Activated CD4-positive, alpha-beta T cell treated with anti-CD3 and anti-CD28 coated beads for 48 hours (primary cell): ENCODE measurements at places on chromosomes 7 and 10.

- DNase-seq: no peak
These were observed 36.8 kb downstream of the NACAD start for GRCh38 chr7:45052011-45052410.

- DNase-seq: no peak
These were observed 51.3 kb downstream of the TMEM270 start for GRCh38 chr7:73912223-73912622.

GRCh38 chr7:158447151-158447505 is 140.5 kb downstream of the PTPRN2 start:
- DNase-seq: no peak

DNA sequence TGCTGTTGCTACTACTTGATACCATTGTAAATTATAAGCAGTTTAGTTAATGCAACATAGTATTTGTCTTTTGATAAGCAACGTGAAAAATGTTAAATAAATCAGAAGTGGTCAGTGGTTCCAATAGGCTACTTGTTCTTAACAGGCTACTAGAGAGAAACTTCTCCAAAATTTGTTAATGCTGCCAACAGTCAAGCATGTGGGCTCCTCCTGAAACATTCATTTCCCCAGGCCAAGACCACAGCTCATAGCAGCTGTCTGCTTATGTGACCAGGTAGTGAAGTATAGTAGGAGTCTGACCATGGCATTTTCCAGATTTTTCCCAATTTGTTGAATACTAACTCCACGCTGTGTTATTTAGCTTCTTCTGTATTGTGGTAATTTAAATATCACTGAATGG is 81.0 kb downstream of the CYP51A1 start:
- no peak for DNase-seq

- no peak for DNase-seq
These were observed 63.5 kb downstream of the HIPK2 start for GRCh38 chr7:139714163-139714901.

DNA sequence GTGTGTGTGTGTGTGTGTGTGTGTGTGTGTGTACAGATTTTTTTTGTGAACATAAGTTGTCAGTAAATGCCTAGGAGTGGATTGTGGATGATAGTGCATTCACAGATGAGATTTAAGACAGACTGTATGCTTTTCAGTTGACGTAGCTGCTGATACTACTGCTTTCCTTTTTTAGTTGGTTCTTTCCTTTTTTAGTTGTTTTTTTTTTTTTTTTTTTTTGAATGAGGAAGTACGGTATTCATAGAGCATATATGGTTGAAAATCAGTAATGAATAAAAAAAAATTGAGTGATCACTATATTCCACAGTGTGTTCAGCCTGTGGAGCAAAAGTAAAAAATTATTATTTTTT is 80.5 kb downstream of the RBM33 start:
- no peak for DNase-seq

DNA sequence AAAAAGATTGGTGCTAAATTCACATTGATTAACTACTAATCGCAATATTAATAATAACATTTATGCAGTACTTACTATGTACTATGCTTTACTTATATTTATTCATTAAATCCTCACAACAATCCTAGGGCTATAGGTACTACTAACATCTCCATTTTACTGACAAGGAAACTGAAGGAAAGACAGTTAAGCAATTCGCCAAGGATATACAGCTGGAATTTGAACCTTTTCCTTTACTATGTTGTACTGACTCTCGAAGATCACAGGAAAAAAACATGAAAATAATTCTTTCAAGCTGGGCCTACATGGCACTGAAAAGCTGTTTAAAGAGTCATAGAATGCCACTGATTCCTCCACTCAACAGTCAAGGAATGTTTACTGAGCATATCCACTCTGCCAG is 185.4 kb downstream of the IPMK start:
- no peak for DNase-seq

- no peak for DNase-seq
These were observed 105.3 kb downstream of the ARHGAP21 start for GRCh38 chr10:24618401-24618800.

GRCh38 chr10:109428775-109429491 is 494.4 kb downstream of the XPNPEP1 start:
- DNase-seq: no peak

DNA sequence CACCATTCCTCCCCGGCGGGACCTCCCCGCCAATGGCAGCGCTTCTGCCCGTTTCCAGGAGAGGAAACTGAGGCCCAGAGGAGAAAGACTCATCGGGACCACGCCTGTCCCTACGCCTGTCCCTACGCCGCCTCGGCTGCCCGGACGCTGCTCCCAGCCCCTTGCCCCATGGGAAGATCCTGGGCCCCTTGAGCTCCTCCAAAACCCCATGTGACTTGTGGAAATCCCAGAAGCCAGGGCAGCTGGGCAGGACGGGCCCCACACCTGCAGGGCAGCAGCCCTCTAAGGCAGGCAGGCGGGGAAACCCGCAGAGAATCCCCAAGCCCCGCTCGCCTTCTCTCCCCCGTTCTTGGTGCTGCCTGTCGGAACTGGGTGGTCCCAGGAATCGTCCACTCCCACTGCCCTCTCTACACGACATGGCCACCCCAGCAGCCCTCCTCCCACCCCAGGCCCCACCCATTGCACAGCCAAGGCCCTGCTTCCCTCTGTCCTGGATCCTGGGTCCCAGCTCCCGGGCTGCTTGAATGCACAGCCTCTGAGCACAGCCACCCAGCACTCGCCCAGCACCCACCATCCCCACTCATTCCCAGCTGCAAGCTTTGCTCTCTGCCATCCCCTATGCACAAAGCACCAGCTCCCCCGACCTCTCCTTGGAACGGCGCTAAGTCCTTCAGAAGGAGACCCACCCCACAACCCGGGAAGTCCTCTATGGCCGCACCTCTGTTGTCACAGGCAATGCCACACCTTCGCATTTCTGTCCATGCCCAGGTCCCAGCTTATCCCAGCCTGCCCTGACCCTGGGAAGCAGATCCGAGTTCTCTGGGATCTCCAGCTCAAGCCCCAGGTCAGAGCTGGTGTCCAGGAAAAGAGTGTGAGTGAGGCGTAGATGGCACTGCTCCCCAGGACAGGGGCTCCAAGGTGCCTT is 50.6 kb downstream of the SLC29A4 start:
- DNase-seq: no peak

DNA sequence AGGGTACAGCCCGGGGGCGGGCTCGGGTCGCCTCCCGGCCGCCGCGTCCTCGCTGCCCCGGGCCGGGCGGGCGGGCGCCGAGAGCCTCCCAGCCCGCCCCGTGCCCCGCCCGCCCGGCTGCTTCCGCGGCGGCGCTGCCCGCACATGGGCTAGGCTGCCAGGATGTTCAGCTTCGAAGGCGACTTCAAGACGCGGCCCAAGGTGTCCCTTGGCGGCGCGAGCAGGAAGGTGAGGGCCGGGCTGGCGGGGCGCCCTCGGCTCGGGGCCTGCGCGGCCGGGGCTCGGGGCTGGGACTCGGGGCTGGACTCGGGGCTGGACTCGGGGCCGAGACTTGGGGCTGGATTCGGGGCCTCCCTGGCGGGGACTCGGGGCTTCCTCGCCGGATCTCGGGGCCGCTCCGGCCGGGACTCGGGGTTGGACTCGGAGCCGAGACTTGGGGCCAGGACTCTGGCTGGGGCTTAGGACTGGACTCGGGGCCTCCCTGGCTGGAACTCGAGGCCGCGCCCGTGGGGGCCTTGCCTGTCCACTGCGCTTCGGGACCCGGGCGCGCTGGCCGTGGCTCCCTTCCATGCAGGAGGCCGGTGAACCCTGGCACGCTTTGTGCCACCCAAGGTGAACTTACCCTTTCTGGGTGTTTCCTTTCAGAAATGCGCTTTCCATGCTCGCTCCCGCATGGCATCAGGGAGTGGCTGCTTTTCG is 534 bp downstream of the UBE3C start:
- DNase-seq: peak; percentile 63

- no peak for DNase-seq
These were observed 134.6 kb downstream of the RNF216 start for GRCh38 chr7:5646846-5647245.

DNA sequence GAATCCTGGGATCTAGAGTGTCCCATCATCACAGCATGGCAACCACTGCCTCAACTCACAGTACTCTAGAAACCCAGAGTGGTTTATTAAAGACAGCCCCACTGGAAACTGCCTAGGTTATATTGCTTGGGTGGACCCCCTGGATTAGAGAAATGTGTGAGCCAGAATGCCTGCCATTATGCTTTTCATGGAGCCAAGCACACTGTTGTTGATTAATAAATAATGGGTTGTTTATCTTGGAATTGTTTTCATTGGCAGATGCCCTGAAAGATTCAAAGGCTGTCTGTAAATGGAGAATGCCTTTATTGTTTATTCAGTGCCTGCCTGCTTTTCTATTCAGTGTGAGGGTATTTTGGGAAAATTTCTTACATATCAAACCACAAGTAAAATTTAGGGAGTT is 52.1 kb downstream of the GNAI1 start:
- DNase-seq: no peak

- no peak for DNase-seq
These were observed 3.0 kb downstream of the LAMB1 start for GRCh38 chr7:107999779-108000560.

GRCh38 chr7:2008936-2009540 is 223.7 kb downstream of the MAD1L1 start:
- no peak for DNase-seq

GRCh38 chr10:29140151-29140550 is 148.7 kb upstream of the LYZL1 start:
- DNase-seq: no peak

DNA sequence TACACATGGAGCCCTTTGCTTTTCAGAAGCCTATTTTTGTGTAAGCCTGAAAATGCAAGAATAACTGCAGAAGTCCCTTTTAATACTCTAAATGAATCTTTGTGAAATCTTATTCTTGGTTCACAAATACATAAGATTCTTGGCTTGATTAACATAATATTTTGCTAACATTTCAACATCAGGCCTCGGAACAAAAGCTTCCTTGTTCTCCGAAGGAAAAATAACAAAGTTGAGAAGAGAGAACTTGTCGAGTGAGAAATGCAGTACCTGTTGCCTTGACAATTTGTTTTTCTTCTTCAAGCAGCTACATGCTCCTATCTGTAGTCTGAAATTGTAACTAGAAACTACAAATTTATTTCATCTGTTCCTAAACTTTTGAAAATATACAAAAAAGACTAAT is 8.5 kb downstream of the NT5C2 start:
- DNase-seq: no peak

DNA sequence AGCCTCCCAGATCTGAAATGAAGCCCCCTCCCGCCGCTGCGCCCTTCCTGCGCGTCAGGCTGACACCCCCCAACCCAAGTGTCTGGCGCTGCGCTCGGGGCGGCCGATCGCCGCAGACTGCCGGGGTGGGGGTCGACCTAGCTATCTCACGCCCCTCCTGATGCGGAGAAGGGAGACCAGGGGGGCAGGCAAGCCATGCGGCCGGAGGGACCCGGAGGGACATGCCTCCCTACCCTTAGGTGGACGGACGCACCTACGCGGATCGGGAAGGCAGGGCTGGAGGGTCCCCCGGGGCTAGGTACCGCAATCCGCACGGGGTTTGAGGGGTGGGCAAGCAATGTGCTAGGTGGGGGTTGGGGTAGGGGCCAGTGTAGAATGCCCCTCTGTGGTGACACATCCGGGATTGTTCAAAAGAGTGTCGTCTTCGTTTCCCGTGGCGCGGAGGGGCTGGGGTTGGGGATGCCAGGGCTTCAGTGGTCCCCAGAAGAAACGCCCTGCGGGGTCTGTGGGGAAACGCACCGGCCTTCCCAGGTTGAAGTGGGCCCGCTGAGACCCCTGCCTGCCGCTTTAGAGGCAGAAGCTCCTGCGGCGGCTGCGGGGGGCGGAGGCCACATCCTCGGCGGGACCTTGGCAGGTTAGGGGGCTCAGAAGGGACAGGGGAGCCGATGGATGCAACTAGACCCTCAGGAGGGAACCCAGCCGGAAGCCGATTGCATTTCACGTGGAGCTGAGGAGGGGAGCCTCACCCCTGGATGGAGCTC is 913 bp downstream of the ADCYAP1R1 start:
- DNase-seq: no peak

DNA sequence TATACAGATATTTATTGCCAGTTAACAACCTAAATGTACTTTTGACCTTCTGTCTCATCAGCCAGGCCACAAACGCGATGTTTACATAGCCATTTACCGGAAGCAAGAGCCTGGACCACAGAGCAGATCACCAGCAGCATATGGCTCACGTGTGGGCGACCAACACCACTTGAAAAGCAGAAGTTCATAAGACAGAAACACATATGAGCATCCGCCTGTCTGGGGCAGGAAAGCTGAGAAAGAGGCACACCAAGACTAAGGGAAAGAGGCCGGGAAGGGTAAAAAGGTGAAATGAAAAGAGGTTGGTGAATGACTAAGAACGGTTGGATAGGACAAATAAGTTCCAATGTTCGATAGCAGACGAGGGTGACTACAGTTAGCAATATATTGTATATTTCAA is 1.3 kb downstream of the ABCB1 start:
- peak; percentile 53 for DNase-seq
